ENCODE measurements at places on chromosomes 3 and 15.
A peak's percentile ranks its signal among the peaks of the same experiment; 100 is the strongest.

GRCh38 chr15:81273200-81273599 lies 50.7 kb downstream of the STARD5 start:
- no peak for DNase-seq

GRCh38 chr3:70582803-70583202 lies 270.4 kb upstream of the MDFIC2 start:
- DNase-seq: no peak

- no peak for DNase-seq
These were observed 102.0 kb downstream of the RBMS3 start for GRCh38 chr3:29382845-29383244.

- DNase-seq: no peak
These were observed 55.2 kb upstream of the TRAK1 start for GRCh38 chr3:42035816-42036482.

DNA sequence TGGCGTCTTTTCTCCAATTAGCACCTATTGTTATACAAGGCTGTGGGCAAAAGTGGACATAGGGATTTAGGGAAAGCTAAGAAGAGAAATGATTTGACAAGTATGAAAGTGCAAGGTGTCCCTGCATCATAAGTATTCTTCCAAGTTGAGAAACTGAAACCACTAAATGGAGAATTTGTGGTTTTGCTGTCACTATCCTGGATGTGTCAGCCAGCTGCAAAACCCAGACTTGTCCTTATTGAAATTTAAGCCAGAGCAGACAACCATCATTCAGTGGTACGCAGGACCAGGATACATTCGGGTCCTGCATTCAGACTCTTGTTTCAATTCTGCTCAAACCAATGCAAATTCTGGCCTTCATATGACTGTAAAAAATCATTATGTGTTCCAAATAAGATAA lies 384.8 kb upstream of the TGFBR2 start:
- no peak for DNase-seq

GRCh38 chr3:131361464-131362421 lies 19.8 kb upstream of the NUDT16 start:
- peak; percentile 87 for DNase-seq
